Natural killer cell (primary cell): ENCODE measurements at places on chromosomes 12 and 14. TPM values are rescaled to one million over a fixed set of nuclear protein-coding genes. Genes with fewer than 3 reads are reported as not detected.

DNA sequence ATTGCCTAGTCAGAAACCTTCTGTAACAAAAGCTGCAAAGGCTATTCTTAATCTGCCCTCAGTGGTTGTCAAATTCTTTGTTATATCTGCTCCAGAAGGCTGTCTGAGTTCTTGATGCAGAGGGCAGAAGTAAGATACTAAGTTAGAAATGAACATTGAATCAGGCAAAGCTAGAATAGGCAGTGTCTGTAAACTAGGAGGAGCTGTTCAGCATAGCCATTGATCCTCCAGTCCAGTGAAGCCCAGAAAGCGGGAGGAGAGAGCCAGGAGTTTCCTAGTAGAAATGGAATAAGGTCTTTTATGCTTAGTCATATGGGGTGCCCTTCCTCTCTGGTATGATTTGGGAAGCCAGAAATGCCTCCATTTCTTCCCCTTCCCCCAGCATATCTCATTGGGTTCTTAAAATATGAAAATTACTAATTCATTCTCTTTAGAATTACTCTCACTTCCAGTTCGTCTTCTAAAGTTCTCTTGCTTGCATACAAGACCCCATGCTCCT is 76.2 kb downstream of the APAF1 start:
- DNase-seq = no peak

- no peak for DNase-seq
Measured at GRCh38 chr12:126914170-126914793, 1352.7 kb upstream of the TMEM132C start.

DNA sequence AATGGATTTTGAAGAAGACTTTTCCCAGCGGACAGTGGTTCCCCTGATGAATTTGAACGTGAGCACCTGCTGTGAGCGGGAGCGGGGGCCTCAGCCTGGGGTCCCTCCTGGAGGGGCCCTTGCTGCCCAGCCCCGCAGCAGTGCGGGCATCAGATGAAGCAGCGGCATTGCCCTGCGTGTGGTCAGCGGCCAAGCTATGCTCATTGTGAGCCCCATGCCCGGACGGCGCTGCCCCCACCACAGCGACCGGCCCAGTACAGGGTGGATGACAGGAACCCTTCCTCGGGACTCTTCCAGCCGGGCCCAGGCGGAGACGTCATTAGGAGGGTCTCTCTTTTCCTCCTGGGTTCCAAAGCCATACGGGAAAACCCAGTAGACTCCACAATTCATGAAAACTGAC is 3.5 kb downstream of the LRCOL1 start:
- DNase-seq = no peak

GNB3 gene
- not detected for total RNA-seq

GRCh38 chr14:84107835-84108343 is 1422.1 kb upstream of the FLRT2 start:
- no peak for DNase-seq

GRCh38 chr12:79307340-79307739 is 383.4 kb downstream of the PAWR start:
- no peak for DNase-seq

- DNase-seq = no peak
Measured at GRCh38 chr12:122961531-122962329, 4.5 kb downstream of the ABCB9 start.

GRCh38 chr12:65524666-65525065 is 246.2 kb downstream of the MSRB3 start:
- DNase-seq = no peak

GRCh38 chr12:25438638-25439037 is 114.4 kb downstream of the LMNTD1 start:
- no peak for DNase-seq

GRCh38 chr12:52148464-52149181 is 43.2 kb downstream of the KRT80 start:
- DNase-seq = no peak
